ENCODE measurements at places on chromosomes 7 and 10.

DNA sequence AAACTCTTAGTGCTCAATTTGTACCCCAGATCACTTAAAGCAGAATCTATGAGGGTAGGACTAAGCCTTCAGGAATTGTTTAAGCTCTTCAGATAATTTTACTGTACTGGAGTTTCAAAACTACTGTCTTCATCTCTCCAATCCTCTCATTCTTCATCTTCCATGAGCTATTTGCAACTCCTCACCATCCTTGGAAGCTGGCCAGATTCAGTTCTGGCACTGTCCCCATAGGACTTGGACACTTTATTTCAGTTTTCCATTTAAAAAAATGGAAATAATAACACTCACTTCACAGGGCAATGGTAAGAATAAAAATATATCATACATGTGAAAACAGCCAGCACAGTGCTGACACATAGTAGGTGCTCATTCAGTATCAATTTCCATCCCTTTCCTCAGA lies 74.6 kb downstream of the PPP1R17 start:
- DNase-seq = no peak

DNA sequence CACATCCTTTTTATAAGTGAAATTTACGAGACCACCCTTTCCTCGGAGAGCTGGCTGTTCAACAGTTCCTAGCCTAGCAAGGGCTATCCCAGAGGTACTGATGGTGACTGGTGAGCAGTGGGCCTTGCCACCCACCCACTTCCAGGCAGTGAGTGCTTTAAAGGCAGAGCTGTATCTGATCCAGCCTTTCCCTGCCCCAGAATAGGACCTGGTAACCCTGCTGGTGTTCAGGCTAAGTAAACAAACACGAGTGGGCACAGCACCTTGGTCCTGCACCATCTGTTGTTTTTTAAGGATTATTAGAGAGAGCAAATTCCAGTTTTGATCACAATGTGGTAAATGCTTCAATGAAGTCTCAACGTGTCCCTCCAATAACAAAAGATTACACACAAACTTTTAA lies 75.7 kb downstream of the COBL start:
- DNase-seq = no peak

DNA sequence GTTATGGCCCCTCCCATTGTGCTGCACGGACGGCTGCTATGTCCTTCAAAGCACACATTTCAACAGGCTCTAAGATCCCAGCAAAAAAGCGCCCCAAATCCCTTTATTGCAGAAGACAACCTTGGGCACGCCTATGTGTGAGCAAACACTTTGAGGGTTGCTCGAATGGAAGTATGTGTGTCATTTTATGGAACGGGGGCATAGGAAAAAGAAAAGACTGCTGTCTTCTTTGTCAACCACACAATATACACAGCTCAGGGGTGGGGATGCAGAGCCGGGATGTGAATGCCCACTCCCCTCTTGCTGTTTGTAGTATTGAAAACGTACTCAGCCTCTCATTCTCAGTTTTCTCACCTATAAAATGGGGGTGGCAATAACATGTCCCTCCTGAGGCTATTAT lies 32.0 kb downstream of the C10orf53 start:
- DNase-seq = no peak

- no peak for DNase-seq
Observed at GRCh38 chr7:84110400-84110799, 84.2 kb downstream of the SEMA3A start.

DNA sequence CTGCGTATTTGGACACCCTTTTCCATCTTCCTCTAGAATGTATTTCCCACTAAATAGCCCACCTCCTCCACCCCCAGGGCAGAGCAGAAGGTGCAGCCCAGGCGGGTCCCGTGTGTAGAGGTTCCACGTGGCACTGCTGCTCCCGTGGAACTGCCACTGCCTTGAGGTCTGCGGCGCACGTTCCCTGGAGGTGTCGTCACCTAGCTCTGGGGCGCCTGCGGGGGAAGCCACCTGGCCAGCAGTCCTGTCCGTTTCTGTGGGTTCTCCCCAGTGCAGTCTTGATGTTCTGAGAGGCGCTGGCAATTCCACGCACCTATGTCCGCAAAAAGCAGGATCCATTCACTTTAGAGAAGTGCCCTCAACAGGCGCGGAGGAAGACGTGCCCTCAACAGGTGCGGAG lies 21.9 kb downstream of the BNIP3 start:
- no peak for DNase-seq

DNA sequence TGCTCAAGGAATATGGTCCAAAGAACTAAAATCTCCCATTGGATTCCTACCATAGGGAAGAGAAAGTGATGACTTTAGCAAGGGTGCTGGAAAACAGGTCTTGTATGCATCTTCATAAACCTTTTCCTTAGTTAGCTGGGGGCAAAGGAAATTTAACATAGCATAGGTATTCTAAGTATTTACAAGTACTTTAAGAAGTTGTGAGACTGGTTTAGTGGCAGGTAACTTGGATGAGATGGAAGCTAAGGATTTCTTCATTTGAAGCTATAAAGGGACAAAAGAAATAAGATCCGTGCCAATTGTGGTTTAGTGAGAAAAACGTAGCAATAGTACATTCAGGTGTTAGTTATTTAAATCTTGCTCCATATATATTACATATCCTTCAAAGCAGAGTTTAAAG lies 183.4 kb upstream of the TCF7L2 start:
- DNase-seq = no peak

All from activated CD4-positive, alpha-beta T cell treated with anti-CD3 and anti-CD28 coated beads, Interleukin-2, amount 50 U/mL, for 48 hours (primary cell).